ENCODE measurements at places on chromosomes 2 and 18.

DNA sequence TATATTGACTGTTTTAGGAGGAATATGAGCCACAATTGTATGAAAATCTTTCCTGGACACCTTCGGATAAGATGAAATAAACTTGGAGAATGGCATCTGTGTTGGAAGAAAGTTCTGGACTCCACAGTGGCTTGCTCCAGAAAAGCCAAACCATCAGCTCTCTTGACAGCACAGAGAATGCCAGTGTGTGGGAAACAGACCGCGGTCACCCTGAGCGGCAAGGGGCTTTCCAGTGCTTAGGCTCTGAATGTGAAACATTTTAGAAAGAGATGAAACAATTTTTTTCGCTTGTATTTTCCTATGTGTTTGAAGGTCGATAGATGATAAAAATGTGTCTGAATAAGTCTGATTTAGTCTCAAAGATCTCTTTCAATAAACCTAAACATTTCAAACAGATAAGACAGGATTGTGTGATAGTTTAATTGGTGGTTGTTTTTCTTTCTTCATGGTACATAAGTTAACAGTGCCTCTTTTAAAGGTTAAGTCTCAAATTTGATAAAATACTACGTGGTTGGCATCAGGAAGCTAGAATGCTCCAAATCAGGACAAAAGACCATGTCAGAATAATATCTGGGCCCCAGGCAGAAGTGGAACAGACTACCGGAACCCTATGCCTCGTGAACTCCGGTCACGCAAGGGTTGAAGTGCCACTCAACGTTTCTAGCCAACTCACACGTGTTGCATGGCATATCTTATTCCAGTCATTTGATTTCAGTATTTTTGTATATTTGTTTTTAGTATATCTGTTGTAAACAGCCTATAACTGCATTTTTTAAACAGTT is 28.9 kb downstream of the PTGR3 start:
- DNase-seq, result no peak

DNA sequence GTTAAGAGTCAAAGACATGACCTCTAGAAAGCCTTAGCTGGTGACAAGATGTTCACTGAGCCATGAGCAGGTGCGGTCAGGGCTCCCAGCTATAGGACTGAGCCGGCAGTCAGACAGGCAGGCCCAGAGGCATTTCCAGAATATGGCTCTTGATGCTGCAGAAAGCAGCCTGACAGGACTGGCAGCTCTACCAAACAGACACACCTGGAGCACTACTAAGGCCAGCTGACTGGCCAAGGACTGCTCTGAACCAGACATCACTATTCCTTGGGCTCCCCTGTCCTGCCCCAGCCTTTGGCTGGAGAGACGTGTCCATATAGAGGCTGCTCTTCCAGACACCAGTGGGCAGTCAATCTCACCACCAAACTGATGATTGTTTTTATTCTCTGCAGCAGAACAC is 98.8 kb downstream of the RIF1 start:
- DNase-seq, result no peak

- DNase-seq, result no peak
These were observed 8.2 kb upstream of the RBM44 start for GRCh38 chr2:237790353-237790752.

DNA sequence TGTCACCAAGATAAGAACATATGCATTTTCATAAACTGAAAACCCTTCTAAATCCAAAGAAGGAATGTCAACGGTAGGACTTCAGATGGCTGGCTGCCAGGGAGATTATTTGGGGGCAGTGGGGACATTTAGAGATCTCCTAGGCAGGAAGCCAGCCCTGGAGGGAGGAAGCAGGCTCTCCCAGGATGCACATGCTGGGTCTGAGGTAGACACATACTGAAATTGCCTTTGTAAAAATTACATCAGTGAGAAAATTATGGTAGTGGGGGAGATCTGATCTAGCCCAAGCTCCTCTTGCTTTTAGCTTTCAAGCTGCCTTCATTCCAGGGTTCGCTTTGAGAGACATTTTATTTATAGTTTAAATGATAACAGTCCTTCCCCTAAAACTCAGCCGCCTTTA is 24.1 kb downstream of the MPP4 start:
- no peak for DNase-seq

GRCh38 chr2:46847185-46847710 is 68.4 kb downstream of the MCFD2 start:
- DNase-seq, result peak; percentile 95

GRCh38 chr18:46169464-46169941 is 65.3 kb downstream of the HAUS1 start:
- DNase-seq, result no peak

DNA sequence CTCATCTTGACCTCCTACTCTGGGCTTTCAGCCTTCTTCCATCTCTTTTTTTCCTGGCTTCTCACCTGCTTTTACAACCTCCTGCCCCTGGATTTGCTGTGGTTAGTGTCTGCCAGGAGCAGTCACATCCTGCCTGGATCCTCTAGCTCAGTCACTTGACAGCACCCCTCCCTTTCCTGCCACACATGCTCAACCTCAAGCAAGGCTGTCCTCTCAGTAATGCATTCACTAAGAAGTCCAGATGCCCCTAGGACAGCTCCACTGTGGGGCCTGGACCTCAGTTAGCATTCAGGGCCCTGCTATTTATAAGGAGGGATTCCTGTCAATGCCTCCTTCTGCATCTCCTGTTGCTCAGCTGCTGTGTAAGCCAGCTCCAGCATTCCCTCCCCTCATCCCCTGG is 275.5 kb downstream of the SMAD2 start:
- DNase-seq, result no peak

DNA sequence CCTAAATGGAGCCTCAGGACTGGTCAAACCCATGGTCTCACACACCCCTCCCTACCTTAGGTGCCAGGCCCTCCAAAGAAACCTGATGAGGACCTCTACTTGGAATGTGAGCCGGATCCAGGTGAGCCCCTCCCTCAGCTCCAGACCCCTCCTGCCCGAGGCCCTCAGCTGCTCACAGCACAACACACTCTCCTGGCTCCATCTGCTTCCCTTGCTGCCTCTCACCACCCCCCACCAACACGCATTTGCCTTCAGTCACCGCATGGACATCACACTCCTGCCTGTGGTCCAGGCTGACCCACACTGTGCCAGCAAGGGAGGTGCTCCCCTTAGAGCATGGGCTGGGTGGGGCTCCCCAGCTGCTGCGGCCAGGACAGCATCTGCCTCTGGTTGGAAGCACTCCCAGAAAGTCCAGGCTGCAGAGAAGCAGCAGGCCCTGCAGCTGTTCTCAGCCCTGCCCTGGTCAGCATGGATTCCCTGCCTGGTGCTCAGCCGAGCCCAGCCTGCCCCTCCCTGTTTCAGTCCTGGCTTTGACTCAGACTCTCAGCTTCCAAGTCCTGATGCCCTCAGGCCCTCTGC is 15.1 kb downstream of the SH2D6 start:
- peak; percentile 15 for DNase-seq

DNA sequence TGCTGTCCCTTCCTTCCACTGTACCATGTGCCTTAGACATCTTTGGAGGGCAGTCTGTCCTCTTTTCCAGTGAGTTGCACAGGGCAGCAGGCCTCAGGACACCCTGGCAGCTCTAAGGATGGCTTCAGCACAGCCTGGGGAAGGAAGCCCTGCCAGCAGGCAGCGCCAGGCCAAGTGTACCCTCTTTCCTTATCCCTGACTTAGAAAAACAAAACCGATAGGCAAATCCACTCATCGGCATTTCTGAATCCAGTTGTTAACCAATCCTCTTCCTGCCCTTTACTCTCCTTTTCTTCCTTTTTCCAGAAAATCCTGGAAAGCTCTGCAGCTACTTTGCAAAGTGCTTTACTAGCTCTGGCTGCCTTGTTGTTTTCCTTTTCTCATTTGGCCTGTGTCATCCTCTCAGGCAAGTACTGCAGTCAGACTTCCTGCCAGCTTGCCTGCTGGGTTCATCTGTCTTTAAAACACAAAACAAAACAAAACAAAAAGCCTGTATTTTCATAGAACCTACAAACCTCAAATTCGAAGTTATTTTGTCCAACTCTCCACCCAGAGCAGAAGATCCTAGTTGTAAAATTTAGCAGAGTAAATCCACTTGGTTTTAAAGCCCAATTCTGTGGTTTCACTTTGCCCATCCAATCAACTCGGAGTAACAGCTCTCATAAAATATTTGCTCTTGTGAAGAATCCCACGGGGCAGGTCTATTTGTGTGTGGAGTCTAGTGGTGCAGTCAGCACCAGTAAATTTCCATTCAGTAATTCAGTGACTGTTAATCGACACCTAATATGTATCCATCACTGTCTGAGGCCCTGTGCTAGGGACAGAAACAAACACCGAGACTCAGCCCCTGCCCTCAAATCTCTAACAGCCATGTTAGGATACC is 45.2 kb downstream of the PCBP1 start:
- peak; percentile 71 for DNase-seq

DNA sequence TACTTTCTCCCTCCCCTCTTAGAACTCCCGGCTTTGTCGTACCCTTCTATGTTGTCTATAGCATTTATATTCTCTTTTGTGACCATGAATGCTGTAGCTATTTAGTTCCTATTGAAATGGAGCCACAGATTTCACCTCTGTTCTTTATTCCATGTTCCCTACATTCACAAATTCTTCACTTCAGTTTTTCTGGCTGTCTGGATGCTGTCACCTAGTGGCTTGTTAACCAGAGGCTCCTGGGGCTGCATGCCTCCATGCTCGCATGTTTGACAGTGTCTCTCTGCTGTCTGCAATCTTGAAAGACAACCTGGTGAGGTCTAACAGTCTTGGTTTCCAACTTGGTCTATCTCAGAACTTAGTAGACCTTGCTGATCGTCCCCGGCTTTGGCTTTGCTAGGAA is 48.2 kb downstream of the CFAP221 start:
- DNase-seq, result no peak

- DNase-seq, result no peak
These were observed 6.6 kb upstream of the ANKRD29 start for GRCh38 chr18:23669202-23669766.

GRCh38 chr2:98172951-98173350 is 86.0 kb downstream of the VWA3B start:
- DNase-seq, result no peak

GRCh38 chr2:29705616-29706015 is 215.8 kb downstream of the ALK start:
- DNase-seq, result no peak

GRCh38 chr2:74374509-74375205 is 5.5 kb downstream of the DCTN1 start:
- peak; percentile 92 for DNase-seq

DNA sequence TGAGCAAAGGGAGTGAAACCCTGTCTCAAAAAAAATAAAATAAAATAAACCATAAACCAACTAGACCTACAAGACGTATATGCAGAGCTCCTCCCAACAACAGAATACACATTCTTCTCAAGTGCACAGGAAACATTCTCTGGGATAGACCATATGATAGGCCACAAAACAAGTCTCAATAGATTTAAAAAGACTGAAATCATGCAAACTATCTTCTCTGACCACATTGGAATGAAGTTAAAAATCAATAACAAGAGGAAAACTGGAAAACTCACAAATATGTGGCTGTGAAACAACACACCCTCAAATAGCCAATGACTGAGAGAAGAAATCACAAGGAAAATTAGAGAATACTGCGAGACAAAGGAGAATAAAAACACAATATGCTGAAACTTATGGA is 7.2 kb upstream of the AFG3L2 start:
- no peak for DNase-seq

DNA sequence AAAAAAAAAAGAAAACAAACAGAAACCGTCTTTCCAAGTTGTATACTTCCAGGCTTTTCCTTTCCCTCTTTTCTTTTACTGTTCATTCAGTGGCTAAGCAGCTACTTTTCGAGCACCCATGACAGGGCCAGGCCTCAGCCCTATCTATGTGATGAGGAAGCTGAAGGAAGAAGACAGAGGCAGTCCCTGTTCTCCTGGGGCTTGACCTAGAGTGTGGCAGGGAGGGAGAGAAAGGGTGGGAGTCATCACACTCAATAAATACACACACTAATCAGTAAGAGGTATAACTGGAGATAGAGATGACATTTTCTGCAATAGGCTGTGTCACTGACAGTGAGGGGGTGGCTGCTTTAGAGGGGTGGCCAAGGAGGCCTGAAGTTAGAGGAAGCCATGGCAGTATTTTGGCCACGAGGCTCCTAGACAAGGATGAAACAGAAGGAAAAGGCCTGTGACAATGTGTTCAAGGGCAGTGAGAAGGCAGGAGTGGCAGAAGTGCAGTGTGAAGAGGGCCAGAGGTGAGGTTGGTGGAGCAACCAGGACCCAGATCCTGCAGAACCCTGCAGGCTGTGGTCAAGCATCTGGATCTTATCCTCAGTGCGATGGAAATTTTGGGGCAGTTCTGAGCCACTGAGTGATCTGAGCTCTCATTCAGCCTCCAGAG is 131.8 kb upstream of the TTC39C start:
- DNase-seq, result no peak

DNA sequence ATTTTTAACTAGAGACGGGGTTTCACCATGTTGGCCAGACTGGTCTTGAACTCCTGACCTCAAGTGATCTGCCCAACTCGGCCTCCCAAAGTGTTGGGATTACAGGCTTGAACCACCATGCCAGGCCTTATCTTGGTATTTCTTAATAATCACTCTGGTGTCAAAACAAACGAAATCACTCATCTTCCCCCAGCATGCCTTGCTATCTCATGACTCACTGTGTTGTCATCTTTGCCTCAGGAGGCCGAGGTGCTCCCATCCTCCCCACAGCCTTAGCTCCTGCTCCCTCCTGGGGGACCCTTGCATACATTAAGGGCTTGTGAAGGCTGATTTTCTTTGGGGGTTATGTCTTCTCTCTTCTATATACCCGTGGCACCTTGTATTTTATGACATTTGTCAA is 250.1 kb upstream of the DPP10 start:
- DNase-seq, result no peak

DNA sequence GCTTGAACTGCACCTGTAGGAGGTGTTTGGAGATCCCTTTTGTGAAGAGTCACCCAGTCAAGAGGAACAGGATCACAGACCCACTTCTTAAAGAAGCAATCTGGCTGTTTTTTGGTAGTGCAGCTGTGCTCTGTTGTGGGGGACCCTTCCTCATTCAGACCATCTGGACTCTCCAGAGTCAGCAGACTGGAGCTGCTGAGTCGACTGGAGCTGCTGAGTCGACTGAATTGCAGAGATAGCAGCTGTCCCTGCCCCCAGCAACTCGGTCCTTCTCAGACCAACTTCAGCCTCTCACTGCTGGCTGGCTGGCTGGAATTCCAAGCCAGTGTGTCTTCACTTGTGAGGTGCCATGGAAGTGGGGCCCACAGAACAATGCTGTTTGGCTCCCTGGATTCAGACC is 56.8 kb downstream of the GTF3C3 start:
- no peak for DNase-seq

DNA sequence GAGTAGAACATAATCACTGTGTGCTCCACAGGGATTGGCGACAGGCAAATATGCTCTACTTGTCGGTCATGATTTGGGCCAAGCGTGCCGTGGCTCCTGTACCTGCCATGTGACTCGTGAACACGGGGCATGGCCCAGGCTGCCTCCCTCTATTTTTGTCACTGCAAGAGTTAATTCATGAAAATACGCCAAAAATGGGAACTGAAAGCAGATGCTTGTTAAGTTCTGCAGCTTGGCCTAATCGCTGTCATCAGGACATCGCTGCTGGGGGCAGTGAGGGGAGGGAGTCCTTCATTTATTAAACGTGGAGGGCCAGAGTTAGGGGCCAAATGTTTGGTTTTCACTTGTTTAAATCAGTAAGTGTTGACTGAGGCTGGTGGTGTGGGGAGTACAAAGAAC is 177.8 kb downstream of the BCL2 start:
- no peak for DNase-seq
